Activated CD8-positive, alpha-beta memory T cell treated with anti-CD3 and anti-CD28 coated beads, Interleukin-2, amount 10 ng/mL, durations not matched to agents 7 days and 5 days (primary cell): ENCODE measurements at places on chromosomes 16 and 17.

DNA sequence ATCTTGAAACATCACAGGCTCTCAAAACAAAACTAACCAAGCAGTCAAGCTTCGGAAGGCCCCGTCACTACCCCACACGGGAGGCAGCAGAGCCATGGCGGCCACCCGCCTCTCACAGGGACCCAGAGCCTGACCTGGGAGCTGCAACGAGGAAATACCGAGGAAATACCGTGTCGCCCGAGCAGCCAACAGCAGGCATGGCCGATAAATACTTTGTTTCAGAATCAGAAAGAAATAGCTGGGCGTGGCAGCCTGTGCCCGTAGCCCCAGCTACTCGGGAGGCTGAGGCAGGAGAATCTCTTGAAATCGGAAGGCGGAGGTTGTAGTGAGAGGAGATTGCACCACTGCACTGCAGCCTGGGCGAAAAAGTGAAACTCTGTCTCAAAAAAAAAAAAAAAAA lies 6.9 kb downstream of the LMF1 start:
- DNase-seq = no peak

- DNase-seq = no peak
Measured at GRCh38 chr16:73616166-73616753, 568.3 kb upstream of the ZFHX3 start.

DNA sequence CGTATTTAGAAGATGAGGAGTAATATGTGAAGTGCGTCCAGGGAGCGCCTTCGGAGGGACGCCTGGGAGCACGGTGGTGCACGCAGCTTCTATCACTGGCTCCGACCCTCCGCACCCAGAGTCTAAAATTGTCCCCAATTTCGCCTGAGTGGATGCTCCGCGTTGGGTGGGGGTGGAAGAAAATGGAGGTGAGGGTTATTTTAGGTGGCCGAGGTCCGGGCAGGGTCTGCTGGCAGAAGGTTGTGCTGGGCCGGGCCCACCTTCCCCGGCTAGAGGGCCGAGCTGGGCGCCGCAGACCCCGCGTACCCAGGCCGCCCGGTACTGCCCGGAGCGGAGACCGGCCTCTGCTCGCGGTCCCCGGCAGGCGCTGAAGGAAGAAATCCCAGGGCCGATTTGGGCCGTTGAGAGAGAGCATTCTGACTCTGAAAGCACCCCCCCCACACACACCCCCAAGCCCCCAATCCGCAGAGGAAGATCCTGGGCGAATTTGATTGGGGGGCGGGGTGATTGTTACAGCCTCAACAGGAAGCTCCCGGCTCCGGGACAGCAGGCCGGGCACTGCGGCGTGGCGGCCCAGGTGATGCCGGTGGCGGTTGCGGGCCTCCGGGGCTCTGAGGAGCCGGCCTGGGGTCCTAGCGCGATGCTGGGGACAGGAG lies 3.0 kb downstream of the BAHCC1 start:
- no peak for DNase-seq

DNA sequence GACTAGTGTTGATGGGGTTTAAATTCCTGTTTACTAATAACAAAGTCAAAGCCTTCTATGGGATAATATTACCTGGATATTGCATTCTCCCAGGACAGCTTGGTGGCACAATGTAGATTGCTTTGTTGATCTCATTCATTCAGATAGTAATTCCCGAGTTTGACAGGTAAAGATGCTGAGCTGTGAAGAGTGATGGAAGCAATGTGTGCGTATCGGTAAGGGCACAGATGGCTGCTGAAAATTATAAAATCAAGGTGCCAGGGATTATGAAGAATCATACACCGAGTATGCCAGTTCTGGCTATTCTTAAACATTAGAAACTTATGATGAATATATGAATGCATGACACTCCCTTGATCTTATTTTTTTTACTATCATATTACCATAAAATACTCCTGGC lies 100.6 kb upstream of the CNTNAP4 start:
- no peak for DNase-seq

- no peak for DNase-seq
Measured at GRCh38 chr17:28738680-28739384, 5.0 kb upstream of the TRAF4 start.

DNA sequence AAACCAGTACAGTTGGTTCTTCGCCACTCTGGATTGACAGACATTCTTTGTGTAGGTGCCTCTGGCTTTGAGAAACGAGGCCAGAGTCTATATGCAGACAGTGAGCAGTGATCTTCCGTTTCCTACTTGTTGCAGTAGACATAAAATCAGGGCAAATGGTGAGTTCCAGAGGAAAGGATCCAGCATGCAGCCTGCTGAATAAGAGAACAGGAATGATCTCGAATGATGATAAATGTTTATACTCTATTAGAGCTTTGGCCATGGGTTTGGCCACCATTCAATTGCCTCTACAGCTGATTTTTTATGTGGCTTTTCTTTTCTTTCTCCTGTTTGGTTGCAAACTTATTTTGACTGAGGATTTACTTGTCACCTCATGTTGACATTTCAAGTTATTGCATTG lies 286.7 kb downstream of the IRX3 start:
- DNase-seq = no peak

DNA sequence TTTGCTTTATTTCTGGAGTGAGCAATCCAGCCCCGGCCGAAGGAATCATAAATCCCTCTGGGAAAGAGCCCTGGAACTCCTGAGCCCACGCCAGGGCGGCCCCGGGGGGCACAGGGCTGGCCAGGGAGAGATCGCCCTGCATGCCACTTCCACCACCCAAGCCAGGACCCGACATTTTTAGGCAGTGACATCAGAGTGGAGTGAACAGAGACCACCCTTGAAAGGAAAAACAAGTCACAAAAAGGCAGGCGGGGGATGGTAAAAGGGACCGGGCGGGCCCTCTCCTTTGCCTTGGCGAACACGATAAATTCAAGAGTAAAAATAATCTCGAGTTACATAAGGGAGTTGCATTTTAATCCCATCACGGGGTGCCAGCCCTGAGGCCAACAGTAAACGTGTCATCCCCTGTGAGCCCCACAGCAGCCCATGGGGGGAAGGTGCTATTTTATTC lies 284.1 kb downstream of the C16orf95 start:
- DNase-seq = no peak

DNA sequence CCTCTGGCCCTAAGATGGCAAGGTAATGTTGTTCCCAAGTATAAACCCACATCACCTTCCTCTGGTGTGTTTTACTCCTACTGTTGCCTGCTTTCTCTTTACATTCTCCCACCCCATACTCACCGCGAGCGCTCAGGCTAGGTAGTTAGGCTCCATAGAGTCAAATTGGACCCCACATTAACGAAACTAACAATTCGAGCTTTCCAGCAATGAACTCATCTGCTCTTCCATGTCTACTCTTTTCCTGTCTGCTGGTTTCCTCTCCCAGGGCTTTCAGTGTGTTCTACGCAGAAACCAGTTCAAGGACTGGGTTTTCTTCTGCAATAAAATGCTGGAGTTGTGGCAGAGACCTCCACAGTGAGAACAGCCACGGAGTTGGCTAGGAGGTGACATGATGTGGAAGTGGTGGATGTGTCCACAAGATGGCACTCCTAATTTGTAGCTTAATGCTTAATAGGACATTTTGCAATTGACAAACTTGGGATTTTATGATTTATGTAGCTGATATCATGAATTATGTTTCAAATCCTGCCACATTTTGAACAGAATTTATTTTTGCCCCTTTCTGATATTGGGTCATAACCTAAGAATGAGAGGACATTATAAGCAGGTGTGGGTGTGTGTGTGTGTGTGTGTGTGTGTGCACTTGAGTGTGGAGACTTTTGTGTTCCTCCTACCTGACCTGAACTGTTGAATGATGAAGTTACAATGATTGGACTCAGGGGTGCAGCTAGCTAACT lies 2.2 kb upstream of the UQCRC2 start:
- DNase-seq = peak; percentile 53

DNA sequence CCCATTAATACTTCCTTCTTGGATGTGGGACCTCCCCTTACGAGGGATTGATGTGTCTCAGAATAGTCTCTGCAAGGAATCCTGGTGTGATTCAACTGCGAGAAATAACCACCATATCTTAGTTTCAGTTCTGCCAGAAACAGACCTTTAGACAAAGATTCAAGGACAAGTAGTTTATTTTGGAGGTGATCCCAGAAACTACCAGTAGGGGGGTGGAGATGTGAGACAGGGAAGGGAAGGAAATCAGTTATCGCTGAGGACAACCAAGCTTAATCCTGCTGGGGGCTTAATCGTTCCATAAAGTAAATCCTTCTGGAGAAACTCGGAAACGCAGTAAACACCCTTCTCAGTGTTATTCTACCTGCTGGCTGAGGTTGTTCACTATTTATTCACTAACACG lies 5.0 kb upstream of the SDR42E1 start:
- no peak for DNase-seq

GRCh38 chr17:9811086-9811485 lies 10.8 kb downstream of the GSG1L2 start:
- DNase-seq = no peak

- DNase-seq = no peak
Measured at GRCh38 chr17:56074361-56074890, 78.8 kb upstream of the ANKFN1 start.

- no peak for DNase-seq
Measured at GRCh38 chr16:84643180-84643583, 5.1 kb upstream of the KLHL36 start.

- DNase-seq = peak; percentile 31
Measured at GRCh38 chr17:2695243-2695960, 16.2 kb downstream of the CLUH start.

GRCh38 chr16:81831722-81832126 lies 52.6 kb downstream of the PLCG2 start:
- DNase-seq = peak; percentile 94

GRCh38 chr17:27893841-27894503 lies 807 bp upstream of the LYRM9 start:
- DNase-seq = no peak

- DNase-seq = no peak
Measured at GRCh38 chr16:82384017-82384416, 214.0 kb upstream of the MPHOSPH6 start.

DNA sequence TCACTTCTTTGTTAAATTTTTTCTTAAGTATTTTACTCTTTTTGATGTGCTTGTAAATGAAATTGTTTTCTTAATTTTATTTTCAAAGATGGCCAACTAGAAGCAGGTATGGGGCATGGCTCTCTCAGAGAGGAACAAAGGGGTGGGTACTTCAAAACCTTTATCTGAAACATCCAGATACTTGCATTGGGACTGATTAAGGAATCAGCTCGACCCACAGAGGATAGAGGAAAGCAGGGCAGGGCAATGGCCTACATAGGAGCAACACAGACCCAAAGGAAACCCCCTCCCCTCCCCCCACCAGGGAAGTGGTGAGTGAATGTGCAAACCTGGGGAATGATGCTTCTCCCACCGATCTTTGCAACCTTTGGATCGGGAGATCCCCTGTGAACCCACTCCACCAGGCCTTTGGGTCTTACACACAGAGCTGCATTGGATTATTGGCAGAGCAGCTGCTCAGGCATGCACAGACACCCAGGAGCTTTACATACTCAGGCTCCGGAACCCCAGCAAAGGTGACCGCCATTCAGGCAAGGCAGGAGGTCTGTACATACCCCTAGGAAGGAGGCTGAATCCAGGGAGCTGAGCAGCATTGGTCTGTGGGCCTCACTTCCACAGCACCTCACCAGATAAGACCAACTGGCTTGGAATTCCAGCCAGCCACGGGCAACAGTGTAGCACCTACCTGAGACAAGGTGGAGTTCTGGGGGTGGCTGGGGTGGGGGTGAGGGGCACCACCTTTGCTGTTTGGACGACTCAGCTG lies 3.0 kb upstream of the CCR7 start:
- no peak for DNase-seq

DNA sequence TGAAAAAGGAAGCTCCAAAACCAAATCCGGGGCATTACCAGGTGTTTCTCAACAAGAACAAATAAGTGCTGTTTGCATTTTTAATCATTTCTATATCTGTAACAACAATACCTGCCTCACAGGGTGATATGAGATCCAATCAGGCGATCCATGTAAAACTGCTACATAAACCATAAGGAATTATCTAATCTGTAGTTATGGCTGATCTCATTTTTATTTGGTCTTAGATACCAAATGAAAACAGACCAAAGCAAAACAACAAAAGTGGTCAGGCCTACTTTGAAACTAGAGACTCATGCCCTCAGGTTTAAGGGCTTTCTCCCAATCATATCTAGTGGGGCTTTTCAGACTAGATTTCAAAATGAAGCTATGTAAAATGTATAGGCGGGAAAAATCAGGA lies 28.3 kb downstream of the XPO6 start:
- no peak for DNase-seq

DNA sequence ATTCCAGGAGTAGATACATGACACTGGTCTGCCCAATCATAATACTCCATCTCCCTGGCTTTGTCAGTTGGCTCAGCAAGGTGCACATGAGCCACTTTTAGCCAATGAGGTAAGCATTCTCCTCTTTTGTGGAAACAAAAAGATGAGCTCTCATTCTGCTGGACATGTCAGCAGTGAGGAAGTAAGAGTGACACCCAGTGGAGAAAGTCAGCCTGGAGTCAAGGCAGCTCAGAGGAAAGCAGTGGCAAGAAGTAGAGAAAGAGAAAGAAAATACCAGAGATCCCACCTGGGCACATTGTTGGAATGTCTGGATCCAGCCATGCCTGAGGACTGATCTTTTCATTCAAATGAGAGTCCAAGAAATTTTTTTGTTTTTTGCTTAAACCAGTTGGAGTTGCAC lies 496.9 kb upstream of the C16orf82 start:
- no peak for DNase-seq

DNA sequence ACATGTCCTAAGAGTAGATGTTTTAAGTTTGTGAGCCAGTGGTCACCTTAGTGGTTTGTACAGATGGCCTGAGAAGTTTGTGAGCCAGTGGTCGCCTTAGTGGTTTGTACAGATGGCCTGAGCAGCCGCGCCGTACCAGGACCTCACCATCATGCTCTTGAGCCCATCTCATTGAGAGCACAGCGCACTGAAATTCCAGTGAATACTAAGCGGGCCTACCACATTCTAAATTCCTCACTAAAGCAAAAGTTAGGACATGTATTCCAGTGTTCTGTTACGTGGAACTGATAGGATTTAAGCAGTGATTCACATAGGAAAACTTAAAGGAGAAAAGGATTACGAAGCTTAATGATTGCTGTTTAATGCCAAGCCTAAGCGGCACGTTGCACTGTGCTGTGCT lies 3.9 kb downstream of the USP10 start:
- DNase-seq = no peak

DNA sequence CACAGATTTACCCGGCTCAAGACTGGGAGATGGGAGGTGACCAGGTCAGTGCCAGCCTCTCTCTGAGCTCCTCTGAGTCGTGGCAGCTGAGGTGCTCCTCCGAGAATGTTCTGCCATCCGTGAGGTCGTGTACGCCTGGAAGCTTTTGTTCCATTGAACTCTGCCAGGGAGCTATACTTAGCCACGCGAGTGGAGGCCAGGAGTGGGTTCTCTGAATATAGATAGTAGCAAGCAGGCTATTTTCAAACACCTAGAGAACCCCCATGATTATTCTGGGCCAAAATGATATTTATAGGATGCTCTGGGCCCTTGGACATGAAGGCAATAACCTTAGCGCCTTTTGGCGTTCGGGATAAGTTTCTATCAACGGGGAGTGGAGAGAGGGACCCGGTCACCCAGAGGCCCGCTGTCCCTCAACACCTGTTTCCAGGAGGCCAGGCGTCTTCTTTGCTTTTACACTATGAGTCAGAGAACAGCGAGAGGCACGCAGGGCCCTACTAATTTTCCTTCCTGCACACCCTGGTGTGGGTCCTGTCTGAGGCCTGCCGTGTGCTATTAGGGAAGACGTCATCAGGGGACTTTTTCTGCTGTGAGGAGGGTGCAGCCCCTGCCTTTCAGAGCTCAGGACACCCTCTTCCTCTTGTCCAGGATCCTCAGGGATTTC lies 11.0 kb upstream of the MVD start:
- DNase-seq = no peak
